ENCODE measurements at places on chromosomes 7 and 10. TPM values are rescaled to one million over a fixed set of nuclear protein-coding genes. Genes with fewer than 3 reads are reported as not detected.

MUC3A gene
- total RNA-seq: 1.1 TPM

NACAD gene
- 0.24 TPM for total RNA-seq

LRRD1 gene
- total RNA-seq: not detected

PILRA gene
- 1.5 TPM for total RNA-seq

NPFFR1 gene
- 0.05 TPM for total RNA-seq

DNA sequence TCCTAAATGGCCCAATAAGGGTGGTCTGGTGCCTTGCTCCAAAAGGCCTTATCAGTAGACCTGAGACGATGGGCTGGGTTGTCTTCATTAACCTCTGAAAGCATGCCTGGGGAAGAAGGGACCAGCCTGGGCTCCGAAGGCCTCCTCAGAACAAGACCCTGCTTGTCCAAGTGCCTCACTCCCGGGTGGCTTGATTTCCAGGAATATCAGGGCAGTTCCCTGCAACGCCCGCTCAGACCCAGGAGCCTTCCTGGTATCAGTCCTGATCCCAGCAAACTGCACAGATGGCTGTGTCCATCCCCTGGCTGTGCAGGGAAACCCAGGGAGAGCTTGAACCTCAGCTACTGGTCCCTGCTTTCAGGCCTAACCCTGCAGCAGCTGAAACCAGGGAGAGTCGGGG, 49.9 kb upstream of the CUX1 start:
- DNase-seq: no peak

- peak; percentile 58 for DNase-seq
Measured at GRCh38 chr10:62805231-62806099, 945 bp downstream of the ADO start.

GRCh38 chr7:142795339-142795863, 24.6 kb downstream of the PRSS2 start:
- DNase-seq: peak; percentile 84

DNA sequence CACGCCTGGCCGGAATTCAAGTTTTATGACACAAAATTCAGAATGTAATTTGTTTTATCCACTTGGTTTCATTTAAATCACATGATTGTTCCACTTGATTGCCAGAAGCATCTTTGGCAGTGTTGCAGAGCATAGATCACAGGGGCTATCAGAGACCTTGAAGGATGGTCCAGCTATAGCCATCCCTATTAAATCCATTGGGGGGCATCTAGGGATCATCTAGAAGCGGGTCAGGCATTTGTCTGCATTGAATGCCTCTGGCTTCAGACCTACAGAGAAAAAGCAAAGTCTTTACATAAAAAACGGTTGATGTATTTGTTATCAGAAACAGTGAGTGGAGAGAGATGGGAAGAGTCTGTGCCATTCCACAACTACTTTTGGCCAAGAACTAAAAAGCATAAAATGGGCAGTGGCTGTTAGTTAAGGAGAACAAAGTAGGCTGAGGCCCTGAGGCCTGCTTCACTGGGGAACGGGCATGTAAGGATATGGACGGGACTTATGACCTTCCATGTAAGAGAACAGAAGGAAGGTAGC, 146.3 kb downstream of the NXPH1 start:
- no peak for DNase-seq

DNA sequence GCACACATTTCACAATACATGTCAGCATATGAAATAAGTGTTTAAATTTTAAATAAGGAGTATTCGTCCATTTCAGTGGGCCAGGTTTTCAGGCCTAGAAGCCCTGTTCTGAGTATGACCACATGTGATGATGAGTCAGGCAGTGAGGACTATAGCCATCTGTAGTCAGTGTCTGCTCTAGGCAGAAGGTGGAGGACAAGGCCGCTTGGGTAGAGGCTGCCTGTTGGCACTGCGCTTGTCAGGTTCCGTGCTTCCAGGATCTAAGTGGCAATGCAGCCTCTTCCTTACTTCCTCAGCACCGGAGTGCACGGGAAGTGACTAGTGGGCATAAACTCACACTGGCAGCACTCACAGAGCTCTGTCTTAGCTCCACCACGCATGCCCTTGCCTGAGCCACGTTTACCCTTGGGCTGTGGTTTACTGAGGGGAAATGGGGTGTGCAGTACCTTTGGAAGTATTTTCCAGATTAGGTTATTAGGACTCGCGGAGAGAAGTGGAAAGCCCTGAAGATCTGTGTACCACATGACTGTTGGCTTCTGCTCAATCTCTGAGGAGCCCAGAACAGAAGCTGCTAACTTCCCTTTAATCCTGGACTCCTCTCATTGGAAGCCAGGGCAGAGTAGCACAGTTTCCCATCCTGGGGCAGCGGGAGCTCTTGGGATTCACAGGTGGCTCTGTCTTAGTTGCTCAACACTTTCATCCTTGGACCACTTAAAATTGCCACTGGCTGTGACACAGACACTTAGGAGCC, 87.5 kb upstream of the GJD4 start:
- no peak for DNase-seq

Measured in PC-9 (cell line).